Activated CD8-positive, alpha-beta memory T cell treated with anti-CD3 and anti-CD28 coated beads, Interleukin-2, amount 10 ng/mL, durations not matched to agents 7 days and 5 days (primary cell): ENCODE measurements at places on chromosomes 2 and 18. TPM values are rescaled to one million over a fixed set of nuclear protein-coding genes. Genes with fewer than 3 reads are reported as not detected.
A peak's percentile ranks its signal among the peaks of the same experiment; 100 is the strongest.

GRCh38 chr2:33322612-33323011 lies 153.8 kb upstream of the RASGRP3 start:
- no peak for DNase-seq

DNA sequence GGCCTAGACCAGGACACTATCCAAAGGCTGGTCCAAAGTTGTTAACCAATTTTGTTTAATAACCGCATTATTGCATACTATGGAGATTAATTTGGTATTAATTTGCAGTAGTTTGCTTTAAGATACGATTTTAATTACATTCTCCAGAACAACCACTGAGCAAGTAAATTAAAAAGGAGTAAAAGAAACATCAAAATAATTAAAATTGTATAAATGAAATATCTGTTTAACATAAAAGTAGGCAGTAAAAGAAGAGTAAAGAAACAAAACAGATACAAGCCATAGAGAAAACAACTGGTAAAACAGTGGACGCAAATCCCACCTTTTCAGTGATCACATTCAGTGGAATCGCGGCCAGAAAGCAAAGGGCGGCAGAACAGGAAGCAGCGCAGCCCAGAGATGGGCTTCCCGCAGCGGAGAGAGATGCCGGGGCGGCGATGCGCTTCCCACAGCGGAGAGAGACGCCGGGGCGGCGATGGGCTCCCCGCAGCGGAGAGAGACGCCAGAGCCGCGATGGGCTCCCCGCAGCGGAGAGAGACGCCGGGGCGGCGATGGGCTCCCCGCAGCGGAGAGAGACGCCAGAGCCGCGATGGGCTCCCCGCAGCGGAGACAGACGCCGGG lies 176.8 kb downstream of the RTP5 start:
- DNase-seq, result no peak

DNA sequence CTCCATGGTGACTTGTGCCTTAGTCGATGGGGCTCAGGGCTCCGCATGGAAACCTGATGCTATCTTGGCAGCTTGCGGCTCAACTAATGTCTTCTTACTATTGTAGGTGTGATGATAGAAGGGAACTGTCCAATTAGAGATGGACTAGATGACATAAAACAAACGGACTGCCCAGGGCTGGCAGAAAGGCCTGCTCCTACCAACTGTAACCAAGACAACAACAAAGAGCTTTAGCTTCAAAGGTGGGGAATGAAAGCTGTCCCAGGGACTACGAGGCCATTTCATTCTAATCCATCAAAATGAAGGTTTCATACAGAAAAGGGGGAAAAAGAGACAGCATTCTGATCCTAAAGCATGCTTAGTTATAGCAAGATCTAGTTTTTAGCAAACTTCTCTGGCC lies 186.9 kb upstream of the ACAA2 start:
- DNase-seq, result no peak

DNA sequence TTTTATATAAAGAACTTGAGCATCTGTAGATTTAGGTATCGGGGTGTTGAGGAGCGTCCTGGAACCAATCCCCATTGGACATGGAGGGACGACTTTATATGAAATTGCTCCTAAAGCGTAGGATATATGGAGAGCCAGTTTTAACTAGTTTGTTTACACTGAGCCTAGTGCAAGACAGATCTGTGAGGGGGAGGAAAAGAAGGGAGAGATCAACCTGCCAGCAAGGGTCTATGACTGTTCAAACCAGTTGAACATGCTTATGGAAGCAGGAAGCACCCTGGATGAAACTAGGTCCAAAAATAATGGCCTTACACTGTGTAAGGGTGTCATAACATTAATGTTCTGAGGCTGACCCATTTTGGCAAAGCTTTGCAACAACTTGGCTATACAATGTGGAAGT lies 34.0 kb upstream of the SLC40A1 start:
- no peak for DNase-seq

Gene TMEM247
- total RNA-seq, result not detected

Gene COX7A2L
- 92.6 TPM for total RNA-seq

GRCh38 chr2:162677476-162677875 lies 161.1 kb downstream of the KCNH7 start:
- no peak for DNase-seq

- DNase-seq, result no peak
Observed at GRCh38 chr2:216698895-216699294, 3.5 kb upstream of the IGFBP5 start.

DNA sequence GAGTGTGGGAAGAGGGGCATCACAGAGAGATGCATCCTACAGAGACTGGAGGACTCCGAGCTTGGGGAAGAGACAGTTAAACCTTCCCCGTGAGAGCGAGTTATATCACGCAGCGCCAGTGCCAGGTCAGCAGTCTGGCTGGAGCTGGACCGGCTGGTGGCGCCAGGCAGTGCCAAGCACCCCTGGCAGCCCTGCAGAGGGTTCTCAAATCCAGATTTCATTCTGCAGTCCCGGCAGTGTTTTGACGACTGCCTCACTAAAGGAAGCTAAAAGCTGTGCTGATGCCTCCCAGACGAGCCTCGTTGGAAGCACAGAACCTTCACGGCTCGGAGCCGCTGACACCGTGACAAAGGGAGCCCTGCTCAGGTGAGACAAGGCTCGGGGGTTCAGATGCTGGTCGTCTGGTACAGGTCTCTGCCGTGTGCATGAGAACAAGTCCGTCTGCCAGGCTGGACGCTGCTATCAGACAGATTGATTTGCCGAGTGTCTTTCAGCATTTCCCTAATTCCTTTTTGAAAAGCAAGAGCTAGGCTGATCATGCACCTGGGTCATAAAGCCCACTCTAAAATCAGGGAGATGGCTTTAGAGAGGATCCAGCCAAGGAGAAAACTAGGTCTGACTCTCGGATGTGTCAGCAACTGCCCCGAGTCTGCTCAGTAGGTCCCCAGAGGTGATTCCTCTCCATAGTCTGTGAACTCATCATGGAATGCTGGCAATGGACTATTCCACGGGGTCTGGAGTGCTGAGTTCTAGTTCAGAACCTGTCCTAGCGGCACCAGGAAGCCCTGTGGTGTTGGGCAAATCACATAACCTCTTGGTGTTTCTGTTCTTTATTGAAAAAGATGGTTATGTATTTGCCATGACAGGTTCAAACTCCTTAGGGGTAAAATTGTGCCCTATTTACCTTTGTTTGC lies 240.6 kb downstream of the SOX11 start:
- DNase-seq, result no peak

Gene SERPINB10
- 0.14 TPM for total RNA-seq

DNA sequence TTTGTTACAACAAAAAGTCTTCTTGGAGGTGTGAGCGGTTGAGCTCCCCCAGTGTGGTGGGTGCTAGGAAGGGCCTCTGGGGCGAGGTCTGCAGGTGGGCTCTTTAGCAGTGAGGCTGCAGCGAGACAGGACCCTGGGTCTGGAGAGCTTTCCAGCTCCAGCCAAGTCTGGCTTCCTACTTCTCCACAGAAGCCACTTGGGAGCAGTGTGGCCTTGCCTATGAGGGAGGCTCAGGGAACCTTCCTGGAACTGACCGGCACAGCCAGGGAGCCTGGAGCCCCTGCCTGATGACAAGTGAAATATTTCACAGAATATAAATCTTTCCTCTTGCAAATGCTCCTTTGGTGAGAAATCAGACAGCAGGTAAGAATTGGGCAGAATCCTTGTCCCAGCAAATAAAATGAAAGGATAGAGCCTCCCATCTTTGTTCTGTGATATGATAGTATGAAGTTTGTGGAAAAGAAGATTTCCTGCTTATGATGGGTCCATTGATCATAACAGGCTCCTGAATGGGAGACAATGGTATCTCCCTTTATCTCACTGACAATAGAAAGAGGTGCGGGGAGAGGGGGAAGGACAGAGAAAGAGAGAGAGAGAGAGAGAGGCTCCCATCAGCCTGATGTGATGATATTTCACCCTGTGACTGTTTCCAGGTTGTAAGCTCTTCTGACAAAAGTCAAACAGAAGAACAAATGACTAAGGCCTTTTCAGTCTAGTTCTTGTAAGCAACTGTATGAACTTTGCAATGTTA lies 289.8 kb upstream of the SPRED2 start:
- no peak for DNase-seq

DNA sequence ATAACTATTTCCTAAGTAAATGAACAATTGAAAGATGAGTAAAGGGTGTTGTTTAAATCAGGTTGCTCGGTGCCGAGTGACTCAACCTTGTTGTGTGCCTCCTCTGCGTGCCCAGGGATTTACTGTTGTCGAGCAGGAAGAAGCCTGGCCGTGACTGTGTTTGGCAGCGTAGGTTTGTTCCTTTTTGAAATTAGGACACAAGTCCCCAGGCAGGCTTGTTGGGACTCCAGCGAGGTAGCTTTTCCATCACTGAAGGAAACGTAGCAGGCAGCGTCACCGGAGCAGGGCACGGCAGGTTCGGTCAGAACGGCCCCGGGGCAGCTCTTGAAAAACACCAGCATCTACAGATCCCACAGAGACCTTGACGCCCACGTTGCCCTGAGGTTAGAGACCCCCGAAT lies 48.6 kb downstream of the TMEM18 start:
- DNase-seq, result peak; percentile 37

GRCh38 chr18:55509631-55510324 lies 78.2 kb downstream of the TCF4 start:
- DNase-seq, result no peak

Gene CACNB4
- 0.23 TPM for total RNA-seq

DNA sequence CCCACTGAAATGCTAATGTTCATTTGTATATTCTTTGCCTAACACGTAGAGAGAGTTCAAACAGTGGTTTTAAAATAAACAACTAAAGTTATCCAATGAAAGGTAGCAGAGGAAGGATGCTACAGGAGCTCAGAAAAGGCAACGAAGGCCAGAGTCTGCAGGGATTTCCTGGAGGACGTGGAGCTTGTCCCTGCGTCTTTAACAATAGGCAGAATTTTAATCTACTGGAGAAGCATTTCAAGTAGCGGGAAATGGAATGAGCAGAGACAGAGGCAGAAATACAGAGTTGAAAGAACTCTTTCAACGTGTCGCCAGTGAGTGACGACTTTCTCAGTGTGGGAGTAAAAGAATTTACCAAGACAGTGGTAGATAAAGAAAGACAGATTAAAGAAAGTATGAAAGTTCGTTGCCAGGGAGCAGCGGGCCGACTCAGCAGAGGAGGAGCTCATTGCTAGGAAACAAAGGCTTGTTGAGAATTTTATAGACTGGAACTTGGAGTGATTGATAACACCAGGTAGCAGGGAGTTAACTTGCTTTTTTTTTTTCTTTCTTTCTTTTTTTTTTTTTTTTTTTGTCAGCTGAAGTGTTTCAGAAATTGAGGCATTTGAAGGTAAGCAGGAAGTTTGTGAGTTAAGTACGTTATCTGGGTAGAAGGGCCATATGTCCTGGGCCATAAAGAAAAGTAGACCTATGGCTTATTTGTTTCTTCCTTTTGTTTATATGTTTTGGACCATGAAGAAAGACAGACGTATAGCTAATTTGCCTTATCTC lies 625 bp upstream of the NBAS start:
- DNase-seq, result no peak

DNA sequence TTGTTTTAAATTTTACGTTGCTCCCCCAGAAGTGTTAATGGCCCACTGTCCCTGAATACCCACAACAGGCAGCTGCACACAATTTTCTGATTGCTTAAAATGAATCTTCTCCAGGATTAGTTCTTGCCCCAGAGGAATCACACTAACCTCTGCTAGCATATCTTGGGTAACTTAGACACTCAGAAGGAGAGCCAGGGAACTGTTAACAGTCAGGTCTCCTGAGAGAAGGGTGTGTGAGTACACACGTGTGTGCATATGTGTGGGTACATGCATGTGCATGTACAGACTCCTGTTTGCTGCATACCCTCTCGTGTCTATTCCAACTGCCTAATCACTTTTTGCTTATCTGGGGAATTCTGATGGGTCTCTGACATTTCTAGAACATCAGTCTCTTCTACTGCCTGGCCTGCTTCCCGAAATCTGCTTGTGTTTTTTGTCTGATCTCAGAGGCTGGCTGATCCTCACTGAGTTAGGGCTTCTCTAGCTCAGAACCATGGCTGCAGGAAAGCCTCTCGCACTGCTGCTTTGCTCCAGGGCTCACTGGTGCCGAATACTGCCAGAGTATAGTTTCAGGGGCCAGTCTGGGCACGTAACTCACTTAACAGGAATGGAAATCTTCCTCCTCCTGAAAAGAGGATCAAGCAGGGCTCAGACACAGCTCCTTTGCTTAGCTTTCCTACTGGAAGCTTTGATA lies 62.8 kb downstream of the PRELID3A start:
- no peak for DNase-seq

Gene CMPK2
- 164 TPM for total RNA-seq

GRCh38 chr2:103172821-103173220 lies 411.0 kb downstream of the TMEM182 start:
- DNase-seq, result no peak
